ENCODE measurements at places on chromosomes 4 and X.

GRCh38 chrX:153803211-153804099 is 9.0 kb downstream of the SSR4 start:
- no peak for DNase-seq

- no peak for DNase-seq
These were observed 54.2 kb upstream of the RASSF6 start for GRCh38 chr4:73674451-73674919.

- no peak for DNase-seq
These were observed 89.1 kb downstream of the RAPGEF2 start for GRCh38 chr4:159191989-159192388.

GRCh38 chr4:123640271-123640670 is 243.7 kb downstream of the SPRY1 start:
- no peak for DNase-seq

- no peak for DNase-seq
These were observed 39.8 kb upstream of the LAS1L start for GRCh38 chrX:65574356-65574755.

DNA sequence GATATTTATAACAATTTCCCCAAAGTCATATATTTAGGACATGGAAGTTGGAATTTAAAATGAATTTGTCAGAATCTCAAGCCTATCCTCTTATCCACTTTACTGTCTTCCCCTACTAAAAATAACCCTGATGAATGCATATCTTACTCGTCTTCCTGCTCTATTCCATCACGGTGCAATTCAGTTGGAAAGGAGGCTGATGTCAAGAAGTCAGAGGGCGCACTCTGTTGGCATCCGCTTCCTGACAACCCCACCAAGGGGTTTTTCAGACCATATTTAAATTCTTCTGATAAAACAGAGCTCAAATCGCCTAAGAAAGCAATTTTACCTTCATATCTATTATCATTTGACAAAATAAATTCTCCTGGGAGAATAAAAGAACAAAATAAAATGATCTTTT is 233.5 kb downstream of the ARHGAP24 start:
- no peak for DNase-seq

- DNase-seq, result no peak
These were observed 86.3 kb downstream of the PDLIM5 start for GRCh38 chr4:94537921-94538628.

GRCh38 chr4:172270397-172270796 is 457.2 kb downstream of the GALNTL6 start:
- DNase-seq, result no peak

DNA sequence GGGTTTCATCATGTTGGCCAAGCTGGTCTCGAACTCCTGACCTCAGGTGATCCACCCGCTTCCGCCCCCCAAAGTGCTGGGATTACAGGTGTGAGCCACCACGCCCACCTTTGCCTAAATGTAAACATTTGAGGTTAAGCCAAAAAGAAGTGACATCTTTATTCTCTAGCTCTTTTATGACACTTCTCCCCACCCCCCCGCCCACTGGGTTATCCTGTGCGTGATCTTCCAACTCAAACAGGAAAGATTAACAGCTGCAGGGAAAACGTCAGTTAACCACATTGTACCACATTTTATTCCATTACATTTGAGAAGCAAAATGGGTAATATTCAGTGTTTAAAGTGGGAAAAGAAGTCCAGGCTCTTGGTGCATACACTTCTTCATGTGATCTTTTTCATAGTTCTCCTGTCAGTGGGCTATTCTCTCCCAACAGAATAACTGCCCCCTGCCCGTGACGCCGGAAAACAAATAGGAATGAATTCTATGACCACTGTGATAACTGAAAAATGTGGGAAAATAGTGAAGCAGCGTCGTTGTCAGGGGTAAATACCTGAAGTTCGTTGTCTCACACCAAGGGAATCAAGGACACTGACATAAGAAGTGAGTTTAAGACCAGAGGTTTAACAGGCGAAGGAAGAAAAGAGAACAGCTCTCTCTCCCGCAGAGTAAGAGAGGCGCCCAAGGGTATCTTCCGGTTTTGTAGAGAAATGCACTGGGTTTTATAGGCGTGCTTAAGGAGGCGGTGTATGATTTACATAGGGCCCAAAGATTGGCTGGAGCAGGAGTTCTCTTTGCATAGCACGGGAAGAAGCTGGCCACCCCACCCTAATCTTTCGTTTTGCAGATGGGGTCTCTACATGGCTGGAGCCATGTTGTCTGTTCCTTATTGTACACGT is 9.7 kb upstream of the SRD5A3 start:
- no peak for DNase-seq

DNA sequence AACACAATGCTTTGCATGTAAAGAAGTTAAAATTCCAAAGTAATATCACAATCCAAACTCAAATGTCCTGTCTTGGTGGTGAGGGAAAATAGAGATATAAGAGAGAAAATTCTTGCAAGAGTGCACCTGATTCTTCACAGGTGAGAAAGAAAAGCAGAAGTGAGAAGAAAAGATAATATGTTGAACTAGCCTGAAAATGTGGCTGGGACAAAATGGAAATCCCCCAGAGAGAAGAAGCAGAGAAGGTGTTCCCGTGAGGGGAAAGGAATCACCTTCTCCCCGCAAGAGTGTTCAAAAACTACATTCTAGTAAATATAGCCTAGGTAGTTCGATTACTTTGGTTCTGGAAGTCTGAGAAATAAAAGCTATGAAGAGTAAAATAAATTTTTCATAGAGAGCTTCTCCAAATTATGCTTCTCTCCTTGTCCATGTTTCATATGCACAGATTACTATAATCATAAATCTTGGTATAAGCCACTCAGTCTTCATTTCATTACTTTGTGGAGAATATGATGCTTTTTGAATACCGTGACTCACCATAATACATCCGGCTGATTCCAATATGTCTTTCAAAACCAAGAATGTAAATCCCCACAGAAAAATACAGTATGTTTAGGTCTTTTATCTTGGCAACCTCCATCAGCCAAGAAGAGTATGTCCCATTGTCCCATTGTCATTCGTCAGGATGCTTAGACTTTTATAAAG is 63.1 kb downstream of the COX18 start:
- no peak for DNase-seq

DNA sequence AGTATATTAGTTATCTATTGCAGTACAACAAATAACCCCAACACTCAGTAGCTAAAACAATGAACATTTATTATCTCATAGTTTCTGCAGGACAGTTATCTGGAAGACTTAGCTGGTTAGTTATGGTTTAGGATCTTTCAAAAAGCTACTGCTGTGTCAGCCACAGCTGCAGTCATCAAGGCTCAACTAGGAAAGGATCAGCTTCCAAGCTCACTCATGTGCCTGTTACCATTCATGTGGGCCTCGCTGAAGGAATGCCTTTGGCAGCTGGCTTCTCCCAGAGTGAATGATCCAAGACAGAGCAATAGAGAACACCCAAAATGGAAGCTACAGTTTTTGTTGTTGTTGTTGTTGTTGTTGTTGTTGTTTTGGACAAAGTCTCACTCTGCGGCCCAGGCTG is 13.5 kb upstream of the PRSS48 start:
- DNase-seq, result no peak

DNA sequence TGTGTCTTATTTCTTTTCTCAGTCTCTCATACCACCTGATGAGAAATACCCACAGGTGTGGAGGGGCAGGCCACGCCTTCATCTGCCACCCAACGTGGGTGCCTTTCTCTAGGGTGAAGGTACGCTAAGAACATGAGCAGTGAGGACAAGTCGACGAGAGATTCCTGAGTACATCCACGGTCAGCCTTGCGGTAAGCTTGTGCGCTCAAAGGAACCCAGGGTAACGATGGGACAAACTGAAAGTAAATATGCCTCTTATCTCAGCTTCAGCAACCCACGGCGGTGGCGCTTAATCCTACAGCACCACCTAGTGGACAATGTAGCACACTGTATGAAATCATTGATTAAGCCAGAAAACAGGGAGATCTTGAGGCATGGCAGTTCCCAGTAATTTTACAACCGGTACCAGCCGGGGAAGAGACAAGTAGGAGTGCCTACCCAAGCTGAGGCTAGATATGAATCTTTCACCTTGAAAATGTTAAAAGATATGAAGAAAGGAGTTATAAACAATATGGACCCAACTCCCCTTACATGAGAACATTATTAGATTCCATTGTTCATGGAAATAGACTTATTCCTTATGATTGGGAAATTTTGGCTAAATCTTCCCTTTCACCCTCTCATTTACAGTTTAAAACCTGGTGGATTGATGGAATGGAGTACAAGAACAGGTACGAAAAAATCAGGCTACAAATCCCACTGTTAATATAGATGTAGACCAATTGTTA is 63.0 kb downstream of the ZNF732 start:
- no peak for DNase-seq

GRCh38 chrX:70754169-70754848 is 154.2 kb downstream of the TEX11 start:
- DNase-seq, result no peak

- no peak for DNase-seq
These were observed 277.5 kb downstream of the IL15 start for GRCh38 chr4:141913928-141914327.

DNA sequence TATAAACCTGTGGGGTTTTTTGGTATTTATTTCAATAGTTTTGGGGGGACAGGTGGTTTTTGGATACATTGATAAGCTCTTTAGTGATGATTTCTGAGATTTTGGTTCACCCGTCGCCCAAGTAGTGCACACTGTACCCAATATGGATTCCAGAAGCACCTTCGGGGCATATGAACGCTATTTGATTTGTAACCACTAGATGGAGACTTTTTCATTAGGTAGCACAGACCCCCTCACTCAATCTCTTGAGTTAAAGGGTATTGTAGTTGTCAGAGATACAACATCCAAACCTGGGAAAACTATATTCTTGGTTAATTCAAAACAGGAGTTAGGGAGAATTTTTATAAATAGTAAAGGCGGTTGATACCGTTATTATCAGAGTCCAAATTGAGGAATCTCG is 79.8 kb downstream of the SPANXN3 start:
- no peak for DNase-seq

- DNase-seq, result no peak
These were observed 70.0 kb upstream of the MSX1 start for GRCh38 chr4:4789462-4789861.

GRCh38 chrX:151694661-151695582 is at the start of gene PRRG3:
Gene PRRG3 (plus strand): TSS chrX:151695458. CDS start chrX:151698815, 3,357 bp downstream.
- DNase-seq, result no peak

DNA sequence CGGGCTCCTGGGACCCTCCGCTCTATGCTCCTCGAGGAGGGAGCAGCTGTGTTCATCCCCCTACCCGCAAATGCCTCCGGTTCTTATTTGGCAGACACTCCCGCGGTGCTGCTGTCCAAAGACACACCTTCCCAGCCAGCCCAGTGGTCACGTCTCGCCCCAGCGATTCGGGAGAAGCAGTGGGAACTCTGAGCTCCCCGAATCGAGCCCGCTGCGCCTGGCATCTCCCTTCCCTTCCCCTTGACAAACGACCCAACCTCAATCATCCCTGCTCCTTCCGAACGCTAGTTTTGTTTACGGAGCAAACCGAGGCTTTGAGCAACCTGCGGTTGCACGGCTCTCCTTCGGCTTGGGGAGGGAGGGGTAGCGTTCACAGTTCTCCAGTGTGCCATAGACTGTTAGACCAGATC is 317 bp upstream of the FRMPD4 start:
- DNase-seq, result no peak

- DNase-seq, result no peak
These were observed 22.4 kb downstream of the TMEM33 start for GRCh38 chr4:41957634-41958033.
